ENCODE measurements at places on chromosomes 5 and 9.

DNA sequence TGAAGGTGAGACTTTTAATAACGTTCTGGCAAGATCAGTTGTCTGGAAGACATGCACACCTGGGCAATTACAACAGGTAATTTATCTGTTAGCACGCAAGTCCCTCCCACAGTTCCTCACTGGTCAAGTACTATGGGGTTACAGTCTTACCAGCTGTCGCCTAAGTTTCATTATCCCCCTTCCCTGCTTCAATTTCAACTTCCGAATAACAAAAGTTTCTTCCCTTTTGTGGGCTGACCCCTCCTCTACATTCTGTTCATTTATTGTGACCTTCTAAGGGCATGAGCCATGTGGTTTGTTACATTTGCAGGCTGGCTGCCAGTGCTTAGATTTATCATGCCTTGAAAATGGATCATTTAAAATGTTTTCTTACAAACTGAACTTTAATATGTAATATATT is 16.5 kb downstream of the GAPT start:
- DNase-seq, result no peak

DNA sequence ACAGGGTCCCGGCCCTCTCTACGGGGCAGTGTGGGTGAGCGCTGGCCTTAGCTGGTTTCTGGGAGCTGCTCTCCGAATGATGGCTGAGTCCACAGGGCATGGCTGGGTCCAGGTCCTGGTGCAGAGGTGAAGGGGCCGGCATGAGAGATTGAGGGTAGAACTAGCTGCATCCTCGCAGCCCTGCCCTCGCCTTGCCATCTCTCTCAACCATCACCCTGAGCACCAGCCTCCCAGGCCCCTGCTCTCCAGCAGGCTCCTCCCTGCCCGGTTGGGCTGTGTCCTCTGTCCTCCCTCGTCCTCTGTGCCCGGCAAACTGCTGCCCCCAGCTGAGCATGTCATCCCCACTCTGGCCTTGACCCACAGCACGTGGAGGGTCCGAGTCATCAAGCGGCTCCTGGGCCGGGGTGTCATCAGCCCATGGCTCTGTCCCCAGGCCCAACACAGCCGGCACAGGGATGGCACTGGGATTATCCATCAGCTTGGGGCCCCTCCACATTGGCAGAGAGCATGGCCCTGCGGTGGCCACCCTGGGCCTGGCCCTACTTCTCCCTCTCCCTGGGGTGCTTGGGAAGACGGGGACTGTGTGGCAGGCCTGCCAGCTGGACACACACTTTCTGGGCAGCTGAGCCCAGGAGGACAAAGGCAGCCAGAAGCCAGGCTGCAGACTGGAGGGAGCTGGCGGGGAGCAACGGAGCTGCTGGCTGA is 8.4 kb downstream of the FLT4 start:
- peak; percentile 14 for DNase-seq

GRCh38 chr9:127612939-127613582 is 984 bp downstream of the STXBP1 start:
- peak; percentile 77 for DNase-seq

- DNase-seq, result no peak
Measured at GRCh38 chr5:139148986-139149385, 49.2 kb downstream of the SIL1 start.

DNA sequence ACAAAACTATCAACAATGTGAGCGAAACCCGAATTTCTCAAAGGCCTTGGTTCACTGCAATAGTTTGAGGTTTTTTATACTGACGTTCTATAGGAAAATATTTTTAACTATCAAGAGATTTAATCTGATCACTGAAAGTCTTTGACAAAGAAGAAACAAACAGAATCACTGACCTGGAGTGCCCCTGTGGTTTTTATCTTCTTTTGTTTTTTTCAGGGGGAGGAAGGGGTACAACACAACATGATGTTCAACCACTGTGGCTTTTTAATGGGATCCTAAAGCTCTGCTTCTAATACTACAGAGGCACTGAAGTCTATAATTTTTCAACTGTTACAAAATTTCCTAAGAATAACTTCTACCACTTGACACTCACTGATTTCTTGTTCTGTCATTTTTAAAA is 185.9 kb downstream of the AP3B1 start:
- no peak for DNase-seq

GRCh38 chr5:134769206-134769605 is 10.6 kb downstream of the DDX46 start:
- no peak for DNase-seq

DNA sequence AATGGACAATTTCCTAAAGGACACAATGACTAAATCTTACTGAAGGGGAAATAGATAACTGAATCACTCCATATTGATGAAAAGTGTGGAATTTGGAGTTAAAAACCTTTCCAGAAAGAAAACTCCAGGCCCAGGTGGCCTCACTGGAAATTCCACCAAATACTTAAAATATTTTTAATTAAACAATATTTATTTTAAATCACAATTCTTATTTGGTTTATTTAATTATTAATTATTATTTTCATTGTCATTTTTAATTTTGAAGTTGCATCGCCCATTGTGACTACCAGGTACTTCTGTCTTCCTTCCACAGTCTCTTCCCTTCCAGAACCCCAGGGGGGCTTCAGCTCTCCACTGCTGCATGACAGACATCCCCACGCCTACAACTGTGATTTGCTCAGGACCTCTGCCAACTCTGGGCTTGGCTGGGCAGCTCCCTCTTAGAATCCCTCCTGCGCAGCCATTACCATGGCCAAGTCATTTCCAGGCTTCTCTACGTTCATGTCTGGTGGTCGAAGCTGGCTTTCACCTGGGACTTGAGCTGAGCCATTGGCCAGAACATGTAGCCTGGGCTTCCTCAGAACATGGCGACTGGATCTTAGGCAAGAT is 16.4 kb upstream of the GADD45G start:
- no peak for DNase-seq

DNA sequence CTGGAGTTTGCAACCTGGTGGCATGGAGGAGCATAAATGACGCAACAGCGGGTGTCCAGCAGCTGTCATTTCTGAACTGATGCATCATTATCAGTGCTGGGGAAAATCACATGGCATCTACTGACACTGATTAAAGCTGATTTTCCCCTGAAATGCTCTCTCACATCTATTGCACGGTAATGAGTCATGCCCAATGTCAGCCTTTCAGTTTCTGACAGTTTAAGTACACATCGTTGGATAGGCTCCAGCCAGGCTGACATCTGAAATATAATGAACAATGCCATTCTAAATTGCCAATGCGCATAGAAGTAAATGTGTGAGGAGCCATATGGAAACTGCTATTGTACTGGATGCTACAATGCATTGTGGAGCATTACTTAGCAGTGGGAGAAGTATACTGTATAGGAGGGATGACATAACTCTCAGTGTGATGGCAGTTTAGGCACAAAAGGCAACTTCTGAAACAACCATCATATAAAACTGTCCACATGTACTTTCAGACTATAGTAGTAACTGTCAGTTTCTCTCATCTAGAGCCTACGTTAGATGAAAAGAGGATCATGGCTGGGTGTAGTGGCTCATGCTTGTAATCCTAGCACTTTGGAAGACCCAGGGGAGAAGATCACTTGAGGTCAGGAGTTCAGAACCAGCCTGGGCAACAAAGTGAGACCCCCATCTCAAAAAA is 389.3 kb upstream of the DMAC1 start:
- DNase-seq, result no peak

GRCh38 chr9:124216474-124217176 is 41.1 kb upstream of the NEK6 start:
- DNase-seq, result no peak

- no peak for DNase-seq
Measured at GRCh38 chr5:88613051-88613450, 269.9 kb downstream of the MEF2C start.

GRCh38 chr5:39340506-39340905 is 23.8 kb downstream of the C9 start:
- DNase-seq, result no peak

DNA sequence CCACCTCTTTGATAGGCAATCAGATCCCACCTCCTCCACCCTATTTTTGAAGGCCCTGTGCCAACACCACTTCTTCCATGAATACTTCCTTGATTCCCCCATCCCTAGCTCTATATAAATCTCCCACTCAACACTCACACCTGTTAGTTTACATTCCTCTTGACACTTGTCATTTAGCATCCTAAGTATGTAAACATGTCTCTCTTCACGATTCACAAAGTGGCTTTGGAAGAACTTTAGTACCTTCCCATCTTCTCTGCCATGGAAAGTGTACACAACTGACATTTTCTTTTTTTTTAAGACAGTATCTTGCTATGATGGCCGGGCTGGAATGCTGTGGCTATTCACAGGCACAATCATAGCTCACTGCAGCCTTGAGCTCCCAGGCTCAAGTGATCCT is 1.5 kb upstream of the FXN start:
- no peak for DNase-seq

GRCh38 chr9:124348831-124349230 is 66.4 kb downstream of the PSMB7 start:
- no peak for DNase-seq

GRCh38 chr9:15157381-15157780 is 149.6 kb downstream of the TTC39B start:
- DNase-seq, result no peak

GRCh38 chr9:104750185-104750767 is 2.8 kb downstream of the NIPSNAP3A start:
- no peak for DNase-seq

DNA sequence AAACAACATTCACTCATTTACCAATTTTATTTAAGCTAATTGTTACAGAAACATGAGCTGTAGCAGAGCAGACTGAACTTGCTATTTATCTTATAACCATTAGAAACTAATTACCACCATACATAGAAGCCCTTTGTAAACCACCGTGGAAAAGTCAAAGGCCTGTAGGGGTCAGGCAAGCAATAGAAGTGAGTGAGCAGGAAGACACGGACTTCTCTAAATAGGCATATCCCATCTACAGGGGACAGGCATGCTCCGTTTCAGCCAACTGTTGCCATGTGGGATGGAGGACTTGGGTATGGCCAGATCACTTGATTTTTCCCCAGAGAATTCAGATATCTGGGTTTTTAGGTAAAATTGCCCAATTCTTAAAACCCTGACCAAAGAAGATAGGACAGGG is 44.8 kb downstream of the PRRC1 start:
- peak; percentile 22 for DNase-seq

- no peak for DNase-seq
Measured at GRCh38 chr9:21233258-21233657, 5.2 kb upstream of the IFNA17 start.

- peak; percentile 46 for DNase-seq
Measured at GRCh38 chr9:22244139-22245011, 202.2 kb upstream of the DMRTA1 start.

- DNase-seq, result peak; percentile 33
Measured at GRCh38 chr5:179827680-179828079, 7.0 kb downstream of the SQSTM1 start.

DNA sequence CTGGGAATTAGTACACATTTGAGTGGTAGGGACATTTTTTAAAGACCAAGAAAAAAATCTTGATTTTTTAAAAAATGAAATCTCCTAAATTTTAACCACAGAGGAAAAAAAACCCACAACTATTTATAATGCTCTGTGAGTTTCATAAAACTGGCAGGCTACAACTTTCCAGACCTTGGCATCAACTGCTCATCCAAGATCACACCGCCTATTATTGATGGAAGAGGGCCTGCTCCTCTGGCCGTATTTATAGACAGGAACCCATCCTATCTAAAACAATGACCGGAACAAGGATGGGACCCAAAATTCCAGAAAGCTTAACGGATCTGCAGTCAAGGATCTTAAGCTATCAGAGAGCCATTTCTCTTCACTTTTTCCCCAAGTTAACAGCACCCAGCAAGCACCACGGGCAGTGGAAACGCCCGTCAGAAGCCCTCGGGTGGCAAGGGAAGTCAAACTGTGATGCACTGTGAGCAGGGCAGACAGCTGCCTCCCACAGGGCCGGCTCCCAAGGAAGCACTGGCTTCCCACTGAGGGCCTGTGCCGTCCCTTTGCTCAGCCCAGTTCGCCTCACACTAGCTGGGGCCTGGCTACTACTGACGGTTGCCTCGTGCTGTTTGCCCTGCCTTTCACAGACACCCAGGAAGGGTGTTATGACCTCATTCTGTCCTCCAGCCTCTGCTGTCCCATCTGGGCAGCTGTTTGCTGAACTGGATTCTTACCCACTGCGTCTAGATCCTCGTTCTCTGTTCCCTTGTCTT is 62.8 kb downstream of the CDC14B start:
- DNase-seq, result peak; percentile 28

All from glutamatergic neuron (in vitro differentiated cells).